Vagina (tissue), 2 donors: ENCODE measurements at places on chromosomes 7 and 10. TPM values are rescaled to one million over a fixed set of nuclear protein-coding genes. Genes with fewer than 3 reads are reported as not detected.

CRTAC1 gene
- total RNA-seq = 2.5 TPM

GRCh38 chr7:157829491-157829890, 492.7 kb downstream of the DNAJB6 start:
- H3K4me3 ChIP-seq = no peak overlapping the region
- H3K36me3 ChIP-seq = no peaks in the 10 kb centered on the region
- no peak for DNase-seq
- no peaks in the 10 kb centered on the region for H3K27me3 ChIP-seq
- no peak overlapping the region for H3K27ac ChIP-seq

DNA sequence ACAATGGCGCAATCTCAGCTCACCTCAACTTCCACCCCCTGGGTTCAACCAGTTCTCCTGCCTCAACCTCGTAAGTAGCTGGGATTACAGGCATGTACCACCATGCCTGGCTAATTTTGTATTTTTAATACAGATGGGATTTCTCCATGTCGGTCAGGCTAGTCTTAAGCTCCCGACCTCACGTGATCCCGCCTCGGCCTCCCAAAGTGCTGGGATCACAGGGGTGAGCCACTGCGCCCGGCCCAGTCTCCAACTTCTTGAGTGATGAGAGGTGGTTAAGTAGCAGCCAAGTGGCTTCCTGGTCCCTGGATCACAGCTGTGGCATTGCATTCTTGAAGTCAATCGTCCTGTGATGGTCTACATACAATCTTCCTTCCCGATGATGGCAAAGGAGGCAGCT, 46.1 kb upstream of the NFE2L3 start:
- no peak for DNase-seq
- no peak overlapping the region for H3K4me3 ChIP-seq
- no peaks in the 10 kb centered on the region for H3K27me3 ChIP-seq
- no peaks in the 10 kb centered on the region for H3K36me3 ChIP-seq
- H3K27ac ChIP-seq = no peak overlapping the region

DNA sequence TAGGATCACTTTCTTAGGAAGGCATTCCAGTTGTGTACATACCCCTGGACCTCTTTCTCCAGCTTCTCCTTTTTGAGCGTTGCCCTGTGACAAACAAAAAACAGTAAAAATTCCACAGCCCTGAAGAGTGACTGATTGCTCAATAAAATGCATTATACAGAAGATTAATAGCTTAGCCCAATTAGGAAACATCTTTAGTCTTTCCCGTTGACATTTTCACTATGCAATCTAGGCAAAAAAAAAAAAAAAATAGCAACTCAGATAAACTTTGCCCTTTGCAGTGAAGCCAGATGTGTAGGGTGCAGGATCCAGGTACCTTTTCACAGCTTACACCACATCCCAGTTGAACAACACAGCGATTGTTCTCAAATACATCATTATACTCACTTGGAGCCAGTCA, 17.9 kb downstream of the COL28A1 start:
- DNase-seq = no peak
- no peak overlapping the region for H3K4me3 ChIP-seq
- no peaks in the 10 kb centered on the region for H3K4me1 ChIP-seq
- no peaks in the 10 kb centered on the region for H3K27me3 ChIP-seq
- H3K36me3 ChIP-seq = no peaks in the 10 kb centered on the region
- no peak overlapping the region for H3K27ac ChIP-seq
